ENCODE measurements at places on chromosomes 7 and 10.

DNA sequence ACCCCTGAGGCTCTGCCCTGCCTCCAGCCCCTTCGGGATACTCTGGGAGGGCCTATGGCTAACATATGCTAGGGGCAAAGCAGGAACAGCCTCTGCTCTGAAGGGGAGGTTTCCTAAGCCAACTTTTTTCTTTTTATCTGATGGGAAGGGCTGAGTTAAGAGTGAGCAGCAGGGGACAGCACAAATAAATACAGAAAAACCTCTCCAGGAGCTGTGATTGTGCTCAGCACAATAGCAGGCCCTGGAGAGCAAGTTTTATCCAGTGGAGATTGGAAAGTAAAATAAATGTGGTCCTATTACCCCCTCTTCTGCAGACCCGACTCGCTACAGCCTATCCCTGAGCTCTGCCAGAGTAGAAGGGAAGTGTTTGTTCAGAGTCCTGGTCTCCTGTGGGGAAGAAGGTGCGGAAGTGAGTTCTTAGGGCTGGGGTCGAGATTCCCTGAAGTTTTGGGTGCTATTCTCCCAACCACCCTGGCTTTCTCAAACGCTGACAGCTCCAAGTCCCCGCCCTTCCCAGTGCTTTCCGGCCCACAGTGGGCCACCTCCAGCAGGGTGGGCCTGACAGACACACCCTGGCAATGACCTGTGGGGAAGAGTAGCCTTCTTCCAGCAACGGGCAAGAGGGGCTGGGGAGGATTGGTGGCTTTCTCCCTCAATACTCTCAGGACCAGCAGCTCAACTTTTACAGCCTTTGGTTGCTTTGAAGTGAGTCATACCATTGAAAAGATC, 23.0 kb upstream of the AFAP1L2 start:
- DNase-seq = no peak

- no peak for DNase-seq
These were observed 751.9 kb upstream of the POT1 start for GRCh38 chr7:125681508-125681907.

- DNase-seq = no peak
These were observed 52.9 kb downstream of the BTAF1 start for GRCh38 chr10:91976317-91977051.

DNA sequence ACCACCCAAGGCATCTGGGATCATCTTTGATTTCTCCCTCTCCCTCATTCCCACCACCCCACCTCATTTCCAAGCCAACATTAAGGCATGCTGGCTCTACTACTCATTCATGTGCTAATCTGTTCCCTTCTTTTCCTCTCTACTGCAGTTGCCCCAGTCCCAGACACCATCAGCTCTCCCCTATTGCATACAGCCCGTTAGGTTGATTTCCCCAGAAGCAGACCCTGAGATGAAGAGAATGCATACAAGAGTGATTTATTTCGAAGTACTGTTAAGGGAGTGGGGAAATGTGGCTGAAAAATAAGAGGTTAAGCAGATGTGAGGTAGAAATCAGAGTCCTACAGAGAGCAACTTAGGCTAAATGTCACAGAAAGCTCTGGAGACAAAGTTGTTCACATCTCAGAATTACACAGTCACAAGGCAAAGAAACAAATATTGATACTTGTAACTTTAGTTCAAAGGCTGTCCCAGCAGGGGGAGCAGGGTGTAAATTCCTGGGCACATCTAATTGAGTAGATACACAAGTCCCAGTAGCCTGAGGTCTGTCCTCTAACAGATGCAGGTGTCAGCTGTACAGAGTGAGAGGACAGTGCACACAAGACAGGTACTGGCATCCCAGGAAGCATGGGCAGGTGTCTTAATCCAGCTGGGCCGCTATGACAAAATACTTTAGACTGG, 20.9 kb downstream of the AKR1D1 start:
- DNase-seq = peak; percentile 5

- DNase-seq = no peak
These were observed 761.5 kb upstream of the POM121L12 start for GRCh38 chr7:52273685-52274610.

- DNase-seq = no peak
These were observed 185.7 kb downstream of the TAX1BP1 start for GRCh38 chr7:27925573-27926201.

DNA sequence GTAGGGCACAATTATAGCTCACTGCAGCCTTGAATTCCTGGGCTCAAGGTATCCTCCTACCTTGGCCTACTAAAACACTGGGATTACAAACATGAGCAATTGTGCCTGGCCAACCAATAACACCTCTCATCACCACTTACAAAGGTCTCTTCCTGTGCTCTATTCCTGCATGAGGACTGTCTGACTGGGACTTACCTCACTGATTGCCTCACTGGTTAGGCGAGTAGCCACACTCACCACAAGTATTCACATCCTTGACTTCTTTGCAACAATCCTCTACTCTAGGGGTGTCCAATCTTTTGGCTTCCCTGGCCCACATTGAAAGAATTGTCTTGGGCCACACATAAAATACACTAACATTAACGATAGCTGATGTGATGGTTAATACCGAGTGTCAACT, 22.6 kb upstream of the PDIA4 start:
- DNase-seq = no peak

DNA sequence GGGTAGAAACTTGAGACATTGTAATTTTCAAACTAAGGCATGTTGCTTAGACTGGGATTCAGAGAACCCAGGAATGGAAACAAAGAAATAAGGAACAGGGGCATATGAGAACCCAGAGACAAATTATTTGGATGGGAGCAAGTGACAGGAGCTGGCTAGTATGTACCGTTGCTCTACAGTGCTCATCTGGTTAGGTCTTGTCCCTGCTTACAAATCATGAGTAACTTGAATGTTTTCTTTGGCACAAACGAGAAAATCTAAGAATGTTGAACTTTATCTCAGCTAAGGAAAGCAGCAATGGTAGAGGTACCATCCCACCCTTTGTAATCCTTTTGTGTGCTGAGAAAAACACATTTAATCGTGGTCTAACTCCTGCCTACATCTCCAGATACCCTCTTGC, 116.0 kb upstream of the IMMP2L start:
- DNase-seq = no peak

- no peak for DNase-seq
These were observed 510 bp downstream of the ZSWIM8 start for GRCh38 chr10:73785721-73786511.

Data from GM18507 (cell line).